ENCODE measurements at places on chromosomes 5 and 9. TPM values are rescaled to one million over a fixed set of nuclear protein-coding genes. Genes with fewer than 3 reads are reported as not detected.
A peak's percentile ranks its signal among the peaks of the same experiment; 100 is the strongest.

DNA sequence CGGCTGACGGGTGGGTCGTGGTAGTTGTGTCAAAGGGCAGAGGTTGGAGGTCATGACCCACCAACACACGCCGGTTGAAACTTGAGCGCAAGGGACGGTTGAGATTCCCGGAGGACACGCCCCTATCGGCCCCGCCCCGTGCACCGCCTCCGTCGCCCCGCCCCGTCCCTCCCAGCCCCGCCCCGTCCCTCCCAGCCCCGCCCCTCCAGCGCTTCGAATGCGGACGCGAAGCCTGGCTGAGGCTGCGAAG lies 226 bp upstream of the RANBP17 start:
- peak overlapping the region; percentile 80 for H3K4me3 ChIP-seq
- no peaks in the 10 kb centered on the region for H3K36me3 ChIP-seq
- no peaks in the 10 kb centered on the region for H3K27me3 ChIP-seq
- H3K4me1 ChIP-seq = peaks cover 11% of the 10 kb centered on the region
- DNase-seq = no peak

- H3K4me1 ChIP-seq = peaks cover 4% of the 10 kb centered on the region
- DNase-seq = no peak
- no peak overlapping the region for H3K4me3 ChIP-seq
- no peaks in the 10 kb centered on the region for H3K36me3 ChIP-seq
- H3K27me3 ChIP-seq = no peaks in the 10 kb centered on the region
Observed at GRCh38 chr5:65085516-65085850, 316.8 kb downstream of the CWC27 start.

DNA sequence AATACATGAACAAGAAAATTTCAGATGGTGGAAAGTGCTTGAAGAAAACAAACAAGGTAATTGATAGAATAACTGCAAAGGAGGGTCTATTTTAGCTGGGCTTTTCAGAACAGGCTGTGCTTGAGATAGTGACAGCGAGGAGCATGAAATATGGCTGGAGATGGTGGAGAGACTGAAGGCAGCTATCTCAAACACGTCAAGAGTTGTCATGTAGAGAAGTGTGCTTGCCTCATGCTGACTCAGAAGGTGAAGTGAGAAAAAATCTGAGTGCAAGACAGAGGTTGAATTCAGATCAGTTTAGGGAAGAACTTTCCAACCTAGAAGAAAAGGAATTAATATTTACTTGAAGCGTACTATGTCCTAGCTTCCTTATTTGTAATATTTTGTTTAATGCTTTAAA lies 115.5 kb upstream of the RANBP3L start:
- H3K36me3 ChIP-seq = no peaks in the 10 kb centered on the region
- peaks cover 18% of the 10 kb centered on the region for H3K4me1 ChIP-seq
- H3K27me3 ChIP-seq = no peaks in the 10 kb centered on the region

- no peak overlapping the region for H3K27ac ChIP-seq
- H3K27me3 ChIP-seq = no peaks in the 10 kb centered on the region
Observed at GRCh38 chr5:90613918-90614504, 55.4 kb downstream of the ADGRV1 start.

DNA sequence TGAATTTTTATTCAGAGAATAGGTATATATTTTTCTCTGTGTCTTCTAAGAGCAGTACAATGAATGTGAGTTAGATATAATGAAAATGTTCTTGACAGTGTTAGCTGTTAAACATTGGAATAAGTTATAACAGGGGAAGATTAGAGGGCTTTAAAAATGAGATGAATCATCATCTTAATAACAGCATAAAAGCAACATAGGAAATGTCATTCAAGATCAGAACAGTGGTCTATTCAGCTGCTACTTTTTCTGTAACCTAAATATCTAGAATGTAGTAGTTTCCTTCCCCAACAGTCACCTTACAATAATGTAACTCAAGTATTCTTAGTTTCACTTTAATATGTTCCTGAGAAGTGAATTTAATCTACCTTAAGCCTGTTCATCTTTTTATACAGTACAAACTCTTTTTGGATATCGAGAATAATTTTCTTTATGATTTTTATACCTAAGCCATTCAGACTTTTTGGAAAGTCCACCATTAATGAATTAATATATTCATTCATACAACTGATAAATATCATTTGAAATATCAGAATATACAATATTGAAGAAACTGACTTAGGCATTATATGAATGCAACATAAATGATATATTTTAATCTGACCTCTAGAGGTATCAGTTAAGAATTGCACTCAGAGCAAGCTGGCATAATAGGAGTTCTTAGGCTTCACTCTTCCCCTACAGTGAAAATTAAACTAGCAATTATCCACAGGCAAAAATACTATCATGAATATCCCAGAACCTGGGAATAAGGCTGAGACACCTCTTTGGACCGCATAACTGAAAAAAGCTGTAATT lies 66.1 kb upstream of the EDIL3 start:
- DNase-seq = peak; percentile 47
- no peak overlapping the region for H3K27ac ChIP-seq
- H3K4me3 ChIP-seq = no peak overlapping the region
- H3K36me3 ChIP-seq = no peaks in the 10 kb centered on the region
- H3K4me1 ChIP-seq = peaks cover 4% of the 10 kb centered on the region

DNA sequence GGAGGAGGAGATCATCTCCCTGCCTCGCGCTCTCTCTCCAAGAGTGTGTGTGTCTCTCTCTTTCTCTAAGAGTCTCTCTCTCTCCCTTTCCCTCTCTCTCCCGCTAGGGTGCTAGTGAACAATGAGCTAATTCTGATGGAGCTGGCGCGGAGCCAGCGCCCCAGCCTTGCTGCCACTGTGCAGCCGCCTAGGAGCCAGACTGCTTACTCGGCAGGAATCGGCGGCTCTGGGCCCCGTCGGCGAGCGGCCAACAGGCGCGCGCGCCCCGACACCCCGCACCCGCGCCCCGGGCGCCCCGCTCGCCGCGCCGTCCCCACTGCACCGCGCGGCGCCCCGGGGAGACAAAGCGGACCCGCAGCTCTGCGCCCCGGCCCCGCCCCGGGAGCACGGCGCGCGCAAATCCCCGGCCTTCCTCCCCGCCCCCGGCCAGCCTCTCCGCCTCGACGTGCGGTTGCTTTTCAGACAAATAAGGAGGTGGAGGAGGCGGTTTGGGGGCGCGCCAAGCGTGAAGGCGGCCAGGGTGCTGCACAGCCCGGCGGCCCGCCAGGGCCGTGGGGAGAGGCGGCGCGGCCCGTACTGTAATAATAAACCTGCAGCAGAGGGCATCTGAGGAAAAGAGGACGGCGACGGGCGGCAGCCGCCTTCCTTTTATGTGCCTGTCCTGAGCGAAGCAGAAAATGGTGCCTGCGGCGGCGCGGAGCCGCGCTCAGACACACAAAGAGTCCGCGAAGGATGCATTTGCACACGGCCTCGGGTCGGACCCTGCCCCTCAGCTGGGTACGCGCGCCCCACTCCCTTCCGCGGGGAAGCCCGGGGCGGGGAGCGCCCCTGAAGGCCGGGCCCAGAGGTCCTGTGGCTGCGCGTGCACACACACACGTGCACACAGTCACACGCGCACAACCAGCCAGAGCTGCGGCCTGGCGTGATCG lies 625 bp upstream of the NREP start:
- H3K27me3 ChIP-seq = no peaks in the 10 kb centered on the region
- peak overlapping the region; percentile 89 for H3K4me3 ChIP-seq

GRCh38 chr9:99859243-99859980 lies 37.7 kb downstream of the NR4A3 start:
- H3K27me3 ChIP-seq = no peaks in the 10 kb centered on the region
- no peaks in the 10 kb centered on the region for H3K36me3 ChIP-seq
- H3K4me3 ChIP-seq = no peak overlapping the region
- H3K27ac ChIP-seq = no peak overlapping the region
- H3K4me1 ChIP-seq = no peaks in the 10 kb centered on the region
- DNase-seq = peak; percentile 55

DNA sequence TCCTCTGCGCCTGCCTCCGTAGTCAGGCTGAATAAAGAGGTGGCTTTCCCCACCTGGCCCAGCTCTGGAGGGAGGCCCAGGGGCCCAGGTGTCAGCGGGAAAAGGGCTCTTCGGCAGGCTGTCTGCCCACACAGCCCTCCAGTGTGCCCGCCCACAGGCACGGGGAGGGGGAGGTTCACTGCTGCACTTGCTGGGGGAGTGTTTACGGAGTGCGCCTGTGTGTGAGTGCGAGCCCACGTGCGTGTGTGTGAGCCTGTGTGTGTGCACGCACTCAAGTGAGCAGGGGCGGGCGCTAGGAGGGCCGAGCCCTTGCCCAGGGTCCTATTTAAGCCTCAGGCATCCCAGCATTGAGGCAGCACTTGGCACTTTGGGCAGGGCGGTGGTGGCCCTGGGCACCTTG lies 10.9 kb downstream of the DNLZ start:
- H3K27me3 ChIP-seq = no peaks in the 10 kb centered on the region
- peaks cover 4% of the 10 kb centered on the region for H3K4me1 ChIP-seq
- H3K27ac ChIP-seq = no peak overlapping the region
- no peak overlapping the region for H3K4me3 ChIP-seq

DNA sequence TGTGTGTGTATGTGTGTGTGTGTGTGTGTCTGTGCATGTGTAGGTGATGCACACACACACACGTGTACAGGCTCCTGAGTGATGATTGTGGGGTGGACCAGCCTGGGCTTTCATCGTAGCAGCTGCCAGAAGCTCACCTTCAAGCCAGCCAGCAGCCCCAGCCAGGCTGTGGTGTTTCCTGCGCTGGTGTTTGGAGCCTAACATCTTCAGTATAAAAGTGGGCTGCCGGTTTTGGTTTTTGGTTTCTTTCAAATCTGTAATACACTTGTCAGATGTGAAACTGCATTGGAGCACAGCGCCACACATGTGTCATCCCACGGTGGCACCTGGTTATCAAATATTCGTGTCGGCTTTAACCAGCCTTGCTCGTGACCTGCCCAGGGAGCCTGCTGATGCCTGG lies 114.2 kb downstream of the OLFM1 start:
- DNase-seq = no peak
- no peaks in the 10 kb centered on the region for H3K36me3 ChIP-seq
- no peaks in the 10 kb centered on the region for H3K27me3 ChIP-seq

DNA sequence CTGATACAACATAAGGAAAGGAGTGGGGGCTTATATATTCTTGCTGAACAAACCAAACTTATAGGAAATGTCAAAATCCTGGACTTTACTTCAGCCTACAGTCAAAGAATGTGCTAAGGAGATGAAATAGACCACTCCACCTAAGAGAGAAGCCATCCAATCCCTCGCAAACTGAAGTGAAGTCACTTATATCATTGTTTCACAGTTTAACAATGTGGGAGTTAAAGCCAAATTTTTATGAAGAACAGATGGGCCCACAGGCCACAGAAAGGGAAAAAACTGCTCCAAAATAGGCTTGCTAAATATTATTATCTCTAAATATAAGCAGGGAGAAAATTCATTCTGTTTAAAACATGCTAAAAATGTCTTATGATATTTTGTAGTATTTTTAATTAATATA lies 233.3 kb downstream of the GAS1 start:
- H3K27me3 ChIP-seq = no peaks in the 10 kb centered on the region
- peak overlapping the region; percentile 38 for H3K27ac ChIP-seq
- no peak for DNase-seq
- peaks cover 11% of the 10 kb centered on the region for H3K4me1 ChIP-seq

- no peaks in the 10 kb centered on the region for H3K4me1 ChIP-seq
- DNase-seq = no peak
- no peak overlapping the region for H3K27ac ChIP-seq
- H3K27me3 ChIP-seq = peaks cover 16% of the 10 kb centered on the region
- H3K36me3 ChIP-seq = no peaks in the 10 kb centered on the region
- H3K4me3 ChIP-seq = no peak overlapping the region
Observed at GRCh38 chr9:94613003-94613402, 19.4 kb upstream of the FBP2 start.

DNA sequence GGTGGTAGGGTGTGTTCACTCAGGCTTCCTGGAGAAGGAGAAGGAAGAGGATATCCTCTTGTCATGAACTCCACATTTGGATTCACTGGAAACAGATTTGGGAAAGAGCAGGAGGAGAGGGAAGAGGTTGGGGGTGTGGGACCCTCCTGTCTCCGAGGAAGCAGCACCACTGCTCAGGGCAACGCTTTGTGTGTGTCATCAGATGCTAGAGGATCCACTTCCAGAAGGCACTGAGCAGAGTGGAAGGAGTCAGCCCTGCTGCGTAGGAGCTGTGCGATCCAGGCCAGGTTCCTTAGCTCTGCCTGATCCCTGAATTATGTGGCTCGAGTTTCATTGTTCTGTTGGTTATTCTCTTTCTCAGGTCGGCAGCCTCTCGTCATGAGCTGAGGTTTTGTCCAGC lies 37.3 kb upstream of the TJP2 start:
- H3K4me1 ChIP-seq = peaks cover 8% of the 10 kb centered on the region
- no peaks in the 10 kb centered on the region for H3K27me3 ChIP-seq
- H3K36me3 ChIP-seq = no peaks in the 10 kb centered on the region

LHX3 gene
- total RNA-seq = under 0.01 TPM

SPATA31C1 gene
- not detected for total RNA-seq

GABRP gene
- total RNA-seq = under 0.01 TPM

ADAMTS12 gene
- total RNA-seq = 8.3 TPM

GDA gene
- not detected for total RNA-seq
